ENCODE measurements at places on chromosomes 3 and 15.

DNA sequence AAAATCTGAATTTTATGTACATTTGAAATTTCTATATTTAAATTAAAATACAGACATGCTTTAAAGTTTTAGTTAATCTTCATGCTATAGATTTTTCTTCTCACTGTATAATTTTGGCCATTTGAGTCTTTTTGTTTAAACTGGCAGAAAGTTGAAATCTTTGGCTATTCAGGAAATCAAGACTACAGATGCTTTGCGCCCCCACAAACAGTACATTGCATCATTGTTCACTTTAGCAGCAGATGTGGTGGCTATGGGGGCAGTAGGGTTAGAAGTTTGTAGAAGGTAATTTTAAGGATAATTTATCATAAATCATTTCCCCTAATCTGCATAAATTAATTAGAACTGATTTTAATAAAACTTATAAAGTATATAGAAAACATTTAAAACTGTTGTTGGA is 20.9 kb downstream of the SPPL2A start:
- no peak for DNase-seq

- DNase-seq = no peak
Measured at GRCh38 chr3:52253314-52254304, 8.1 kb downstream of the PPM1M start.

DNA sequence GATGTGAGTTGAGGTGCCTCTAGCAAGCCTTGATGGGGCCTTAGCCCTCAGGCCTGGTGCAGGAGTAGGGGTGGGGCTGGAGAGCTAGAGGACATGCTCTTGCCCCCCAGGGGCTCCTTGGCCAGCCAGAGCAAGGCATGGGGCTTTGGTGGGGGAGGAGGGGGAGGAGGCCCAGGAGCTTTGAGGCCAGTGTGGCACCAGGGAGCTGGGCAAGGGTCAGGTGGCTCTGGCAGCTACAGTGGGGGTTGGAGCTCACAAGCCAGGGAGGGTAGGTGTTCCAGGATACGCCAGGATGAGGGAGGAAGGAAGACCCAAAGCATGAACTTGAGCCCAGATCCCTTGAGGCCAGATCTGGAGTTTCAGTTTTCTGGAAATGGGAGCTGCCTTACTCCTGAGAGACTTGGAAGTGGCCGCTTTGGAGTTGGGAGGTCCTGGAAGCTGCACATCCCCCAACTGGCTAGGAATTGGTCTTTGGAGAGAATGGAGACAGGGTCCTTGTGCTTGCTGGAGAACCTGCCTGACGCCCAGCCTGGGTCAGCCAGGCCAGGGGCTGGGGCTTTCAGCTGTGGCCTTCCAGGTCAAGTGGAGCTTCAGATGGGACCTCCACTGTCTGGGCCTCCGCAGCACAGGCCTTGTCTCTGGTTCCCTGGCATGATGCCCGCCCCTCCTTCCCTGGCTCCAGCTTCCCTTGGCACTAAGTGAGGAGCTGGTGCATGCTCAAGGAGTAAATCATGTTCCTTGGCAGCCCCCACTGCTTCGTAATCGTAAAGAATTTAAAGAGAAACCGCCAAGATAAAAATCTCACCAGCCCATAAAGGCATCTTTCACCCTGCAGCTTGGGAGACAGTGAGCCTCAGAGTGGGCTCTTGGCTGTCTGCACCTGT is 8.7 kb downstream of the SEMA3F start:
- DNase-seq = no peak

DNA sequence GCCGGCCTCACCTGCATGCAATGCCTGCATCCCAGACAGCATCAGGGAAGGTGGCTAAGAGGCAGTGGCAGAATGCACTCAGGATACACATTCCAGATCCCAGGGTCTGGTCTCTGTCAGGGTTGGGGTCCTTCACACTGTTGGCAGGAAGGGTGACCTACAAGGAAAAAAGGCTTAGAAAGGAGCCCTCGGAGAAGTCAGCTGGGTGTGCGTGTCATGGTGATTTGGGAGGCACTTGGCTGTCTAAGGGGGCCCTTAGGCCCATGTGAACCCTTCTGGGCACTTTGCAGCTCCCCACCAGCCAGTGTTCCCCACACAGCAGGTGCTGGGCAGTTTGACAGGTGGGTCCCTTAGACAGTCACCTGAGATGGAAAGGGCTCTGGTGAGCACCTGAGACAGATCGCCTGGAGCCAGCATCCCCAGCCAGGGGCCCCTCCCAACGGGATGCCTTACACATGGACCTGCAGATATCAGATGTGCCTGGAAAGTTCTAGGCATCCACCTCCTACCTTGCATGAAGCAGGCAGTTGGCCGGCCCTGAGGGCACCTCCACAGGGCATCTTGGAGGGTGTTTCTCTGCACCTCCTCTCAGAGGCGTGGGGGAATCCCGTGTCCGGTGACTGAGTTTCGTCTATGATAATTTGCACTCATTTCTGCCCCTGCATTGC is 131.6 kb downstream of the LRRK1 start:
- no peak for DNase-seq

DNA sequence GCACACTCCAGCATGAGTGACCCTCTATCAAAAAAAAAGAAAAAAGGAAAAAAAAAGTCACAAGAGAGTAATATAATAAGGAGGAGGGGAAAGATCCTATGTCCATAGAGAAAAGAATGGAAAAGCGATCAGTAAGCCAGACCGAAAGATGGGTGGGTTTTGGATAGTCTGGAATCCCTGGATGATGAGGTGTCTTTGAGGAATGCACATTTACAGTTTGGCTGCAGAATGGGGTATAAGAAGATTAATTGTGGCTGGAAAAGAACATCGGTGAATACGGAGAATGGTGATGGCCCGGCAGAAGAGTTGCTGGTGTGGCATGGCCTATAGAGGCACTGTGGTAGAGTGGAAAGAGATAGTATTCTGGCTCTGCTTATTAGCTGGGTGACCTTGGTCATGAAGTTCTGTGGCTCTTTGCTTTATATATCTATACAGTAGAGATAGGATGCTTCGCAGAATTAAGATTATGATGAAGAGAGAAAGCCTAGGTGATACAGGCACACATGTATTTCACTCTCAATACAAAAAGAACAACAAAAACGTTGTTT is 187.9 kb downstream of the AKAP13 start:
- no peak for DNase-seq

DNA sequence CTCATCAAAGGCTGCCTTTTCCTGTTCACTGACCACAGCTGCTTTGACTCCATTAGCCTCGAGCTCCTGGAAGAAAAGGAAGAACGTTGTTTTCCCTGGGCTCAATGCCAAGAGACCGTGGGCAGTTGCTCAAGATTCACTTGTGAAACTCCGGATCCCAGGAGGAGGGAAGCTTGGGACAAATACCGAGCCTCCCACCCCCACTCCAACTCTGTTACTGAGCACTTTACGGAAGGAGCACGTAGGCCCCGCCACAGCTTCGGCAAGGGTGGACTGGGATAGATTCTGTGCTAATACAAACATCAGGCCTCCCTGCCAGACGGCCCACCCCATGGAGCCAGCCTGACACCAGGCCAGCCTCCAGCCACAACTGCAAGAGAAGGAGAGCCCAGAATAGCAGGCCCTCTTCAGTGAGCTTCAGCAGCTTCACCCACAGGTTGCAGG is 10.8 kb upstream of the FANCD2 start:
- DNase-seq = no peak

- no peak for DNase-seq
Measured at GRCh38 chr15:25774871-25775270, 88.3 kb downstream of the ATP10A start.

DNA sequence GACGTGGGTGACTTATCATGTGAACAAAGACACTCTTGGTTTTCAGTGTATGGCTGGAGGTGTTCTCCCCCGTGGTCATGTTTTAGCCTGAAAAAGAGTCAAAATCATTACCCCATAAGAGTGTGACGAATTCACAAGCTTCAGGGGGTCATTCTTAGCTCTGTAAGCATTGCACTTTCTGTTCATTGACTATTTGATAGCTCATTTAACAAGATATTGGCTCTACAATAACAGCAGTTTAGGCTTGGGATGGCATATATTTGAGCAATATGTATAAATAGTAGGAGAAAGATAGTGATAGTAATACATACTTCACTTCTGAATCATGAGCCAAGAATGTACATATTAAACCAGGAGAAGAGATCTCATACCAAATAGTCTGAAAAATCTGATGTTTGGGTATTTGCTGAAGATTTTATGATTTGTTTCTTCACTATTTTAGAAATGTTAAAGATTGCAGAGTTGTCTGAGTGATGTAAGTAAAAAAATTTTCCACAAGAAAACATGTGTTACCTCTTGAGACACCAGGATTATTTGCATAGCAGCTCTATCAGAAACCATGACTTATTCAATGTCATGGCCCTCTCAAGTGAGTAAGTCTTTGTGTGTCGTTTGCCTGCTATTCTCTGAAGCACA is 996.0 kb downstream of the OTOL1 start:
- DNase-seq = no peak

DNA sequence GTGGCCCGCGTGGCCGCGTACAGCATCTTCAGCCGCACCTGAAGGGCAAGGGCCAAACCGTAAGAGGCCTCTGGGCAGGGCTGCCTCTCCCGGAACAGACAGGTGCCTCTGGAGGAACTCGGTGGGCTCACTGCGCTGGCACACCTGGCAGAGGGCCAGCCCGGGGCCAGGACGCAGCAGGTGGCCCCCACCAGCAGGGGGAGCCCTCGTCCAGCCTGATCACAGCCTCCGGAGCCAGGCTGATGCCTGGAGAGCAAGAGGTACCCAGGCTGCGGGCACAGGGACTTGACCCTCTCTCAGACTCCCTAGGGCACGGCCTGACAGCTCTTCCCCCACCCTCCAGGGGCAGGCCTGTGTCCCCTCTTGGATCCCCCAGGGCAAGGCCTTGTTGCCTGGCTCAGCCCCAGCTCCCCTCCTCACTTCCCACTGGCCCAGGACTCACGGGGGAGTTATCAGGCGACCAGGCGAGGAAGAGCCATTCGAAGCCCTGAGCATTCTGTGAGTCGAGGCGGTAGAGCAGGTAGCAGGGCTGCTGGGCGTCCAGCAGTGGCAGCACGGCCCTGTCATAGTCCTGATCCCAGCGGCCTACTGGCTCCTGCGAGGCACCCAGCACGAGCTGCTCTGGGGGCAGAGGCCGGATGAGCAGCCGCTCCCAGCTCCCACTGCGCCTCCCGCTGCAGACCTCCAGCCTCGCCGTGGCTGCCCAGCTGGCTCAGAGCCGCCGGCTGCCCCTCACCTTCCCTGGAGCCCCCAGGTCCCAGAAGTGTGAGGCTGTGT is 6.2 kb upstream of the TLR9 start:
- DNase-seq = no peak

DNA sequence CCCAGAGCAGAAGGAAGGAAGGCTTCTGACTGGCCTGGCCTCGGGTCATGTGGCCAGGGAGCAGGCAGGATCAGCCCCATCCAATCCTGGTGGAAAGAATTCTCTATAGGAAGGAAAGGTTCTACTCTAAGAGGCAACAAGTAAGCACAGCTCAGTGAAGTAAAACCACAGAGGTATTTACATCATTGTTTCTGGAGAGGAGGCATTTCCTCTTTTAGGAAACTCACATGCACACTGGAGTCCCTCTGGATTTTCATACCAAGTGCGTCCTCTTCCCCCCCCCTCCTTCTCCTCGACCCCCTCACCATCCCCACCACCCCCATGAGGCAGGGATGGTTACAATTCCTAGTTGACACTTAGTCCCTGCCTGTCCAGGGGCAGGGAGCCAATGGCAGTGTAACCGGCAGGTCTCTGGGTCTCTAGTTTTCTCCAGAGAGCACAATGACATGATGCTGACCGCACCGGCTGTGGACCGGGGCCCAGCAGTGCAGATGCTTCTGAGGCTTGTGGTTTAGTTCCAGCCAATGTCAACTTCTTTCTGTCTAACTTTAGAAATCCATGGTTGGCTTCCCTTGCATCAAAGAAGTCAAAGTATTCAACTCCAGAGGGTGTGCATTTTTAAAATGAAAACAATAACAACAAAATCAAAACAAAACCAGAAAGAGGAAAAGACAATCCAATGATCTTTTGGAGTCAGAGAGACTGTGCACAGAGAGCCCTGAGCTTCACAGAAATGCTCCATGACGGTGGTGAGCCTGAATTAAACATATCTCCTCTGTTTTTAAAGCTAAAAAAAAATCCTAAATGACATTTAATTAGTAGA is 230.3 kb upstream of the TLE3 start:
- DNase-seq = no peak

- DNase-seq = no peak
Measured at GRCh38 chr3:27220166-27220565, 149.0 kb downstream of the NEK10 start.

- no peak for DNase-seq
Measured at GRCh38 chr3:132749786-132750185, 27.6 kb upstream of the NPHP3 start.

- DNase-seq = no peak
Measured at GRCh38 chr3:133042778-133043177, 4.6 kb downstream of the TMEM108 start.

GRCh38 chr3:167030082-167030725 is 349.9 kb downstream of the ZBBX start:
- DNase-seq = peak; percentile 31

DNA sequence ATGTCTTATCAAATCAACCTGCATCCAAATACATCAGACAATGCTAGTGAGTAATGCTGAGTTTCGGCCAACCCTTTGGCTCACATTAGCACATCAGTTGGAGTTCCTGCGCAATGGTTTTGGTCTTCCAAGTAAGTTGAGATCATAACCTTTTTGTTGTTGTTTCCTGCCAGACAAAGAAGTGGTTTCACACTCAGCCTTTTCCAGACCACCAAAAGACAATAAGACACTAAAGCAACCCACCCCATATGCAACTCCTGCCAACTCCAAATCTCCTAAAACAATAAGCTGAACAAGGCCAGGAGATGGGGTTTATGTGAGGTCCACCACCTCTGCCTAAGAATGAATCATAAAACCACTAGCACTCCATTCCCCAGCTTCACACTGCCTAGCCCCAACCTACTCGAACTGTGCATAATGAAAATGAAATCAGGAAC is 177.0 kb downstream of the ERC2 start:
- DNase-seq = no peak

DNA sequence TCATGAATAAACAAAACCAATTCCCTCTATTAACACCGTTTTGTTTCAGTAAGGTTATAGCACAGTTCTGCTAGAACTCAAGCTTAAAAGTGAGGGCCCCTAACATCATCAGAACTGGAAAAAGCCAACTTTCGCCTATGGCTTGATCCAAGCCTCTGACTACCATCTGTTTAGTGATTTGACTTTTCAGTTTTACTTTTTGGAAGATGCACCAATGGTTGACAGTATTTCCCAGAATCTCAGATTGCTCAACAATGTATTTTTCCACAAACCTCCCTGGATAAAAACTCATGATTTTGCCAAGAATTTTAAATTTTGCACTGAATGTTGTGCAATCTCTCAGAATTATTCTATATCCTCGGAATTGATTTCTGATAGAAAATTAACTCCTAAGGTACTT is 190.7 kb downstream of the LSAMP start:
- DNase-seq = no peak

DNA sequence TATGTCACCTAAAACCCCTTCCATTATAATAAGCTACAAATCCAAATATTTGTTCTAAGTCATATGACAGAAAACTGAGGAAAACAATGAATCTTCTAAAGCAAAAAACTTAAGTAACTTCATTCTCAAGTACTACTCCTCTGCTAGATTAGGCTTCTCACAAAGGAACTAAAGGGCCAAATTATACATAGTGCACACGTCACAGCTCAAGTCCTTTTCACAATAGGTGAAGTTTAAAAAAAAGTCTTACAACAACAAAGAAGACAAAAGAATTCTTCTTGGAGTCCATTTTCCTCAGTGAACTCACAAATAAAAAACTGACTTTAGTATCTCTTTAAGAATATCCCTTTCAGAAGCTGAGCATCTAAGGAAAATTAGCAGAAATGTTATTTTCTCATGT is 479.9 kb downstream of the MAGI1 start:
- no peak for DNase-seq

- DNase-seq = no peak
Measured at GRCh38 chr3:10395671-10396070, 74.8 kb upstream of the SEC13 start.
